ENCODE measurements at places on chromosomes 7 and 10. TPM values are rescaled to one million over a fixed set of nuclear protein-coding genes. Genes with fewer than 3 reads are reported as not detected.
A peak's percentile ranks its signal among the peaks of the same experiment; 100 is the strongest.

DNA sequence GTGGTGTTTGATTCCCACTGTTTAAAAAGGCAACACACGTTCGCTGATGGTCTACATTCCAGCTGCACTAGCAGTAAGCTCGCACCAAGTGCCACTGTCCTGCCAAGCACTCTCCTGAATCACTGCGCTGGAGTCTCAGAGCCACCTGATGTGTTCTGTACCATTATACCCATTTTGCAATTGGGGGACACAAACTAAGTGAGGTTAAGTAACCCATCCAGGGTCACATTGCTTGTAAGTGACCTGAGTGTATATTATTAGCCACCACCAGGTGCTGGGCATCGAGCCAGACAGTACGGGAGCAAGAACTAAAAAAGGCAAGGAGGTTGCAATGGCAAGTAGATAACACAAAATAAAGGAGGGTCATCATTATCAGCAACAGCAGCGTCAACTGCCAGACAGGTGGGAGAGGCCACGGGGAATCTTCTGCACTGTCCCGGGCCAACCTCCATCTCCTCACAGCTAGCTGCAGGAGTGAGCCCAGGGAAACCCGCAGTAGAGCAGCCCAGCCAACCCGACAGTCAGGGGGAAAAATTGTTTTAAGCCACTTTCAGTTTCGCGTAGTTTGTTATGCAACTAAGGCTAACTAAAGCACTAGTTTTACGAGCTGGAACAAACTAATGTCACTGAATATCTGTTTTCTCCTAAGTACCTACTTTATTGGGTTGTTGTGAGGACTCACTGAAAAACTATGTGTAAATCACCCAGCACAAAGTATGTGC, 712 bp upstream of the CPVL start:
- H3K4me3 ChIP-seq = peak overlapping the region; percentile 47
- no peak overlapping the region for H3K27ac ChIP-seq
- H3K36me3 ChIP-seq = no peaks in the 10 kb centered on the region
- H3K4me1 ChIP-seq = no peaks in the 10 kb centered on the region
- no peak for DNase-seq

- no peaks in the 10 kb centered on the region for H3K27me3 ChIP-seq
- DNase-seq = no peak
- H3K36me3 ChIP-seq = no peaks in the 10 kb centered on the region
These were observed 96.4 kb upstream of the CACNA2D1 start for GRCh38 chr7:82539969-82540368.

GRCh38 chr7:81161451-81162075, 242.7 kb upstream of the SEMA3C start:
- H3K27me3 ChIP-seq = no peaks in the 10 kb centered on the region
- DNase-seq = no peak
- H3K27ac ChIP-seq = no peak overlapping the region
- H3K36me3 ChIP-seq = no peaks in the 10 kb centered on the region
- no peak overlapping the region for H3K4me3 ChIP-seq

- no peak overlapping the region for H3K4me3 ChIP-seq
- H3K27me3 ChIP-seq = no peaks in the 10 kb centered on the region
- H3K27ac ChIP-seq = no peak overlapping the region
- H3K36me3 ChIP-seq = no peaks in the 10 kb centered on the region
- H3K4me1 ChIP-seq = no peaks in the 10 kb centered on the region
- no peak for DNase-seq
These were observed 112.7 kb upstream of the CTBP2 start for GRCh38 chr10:125273023-125273422.

- no peak overlapping the region for H3K27ac ChIP-seq
- no peak overlapping the region for H3K4me3 ChIP-seq
- H3K4me1 ChIP-seq = no peaks in the 10 kb centered on the region
- H3K36me3 ChIP-seq = no peaks in the 10 kb centered on the region
- no peaks in the 10 kb centered on the region for H3K27me3 ChIP-seq
These were observed 4.6 kb downstream of the CYP3A5 start for GRCh38 chr7:99674995-99675742.

GRCh38 chr10:62554632-62555199, 180.5 kb downstream of the ZNF365 start:
- H3K27me3 ChIP-seq = no peaks in the 10 kb centered on the region
- no peak for DNase-seq
- H3K27ac ChIP-seq = no peak overlapping the region
- H3K4me1 ChIP-seq = no peaks in the 10 kb centered on the region

DNA sequence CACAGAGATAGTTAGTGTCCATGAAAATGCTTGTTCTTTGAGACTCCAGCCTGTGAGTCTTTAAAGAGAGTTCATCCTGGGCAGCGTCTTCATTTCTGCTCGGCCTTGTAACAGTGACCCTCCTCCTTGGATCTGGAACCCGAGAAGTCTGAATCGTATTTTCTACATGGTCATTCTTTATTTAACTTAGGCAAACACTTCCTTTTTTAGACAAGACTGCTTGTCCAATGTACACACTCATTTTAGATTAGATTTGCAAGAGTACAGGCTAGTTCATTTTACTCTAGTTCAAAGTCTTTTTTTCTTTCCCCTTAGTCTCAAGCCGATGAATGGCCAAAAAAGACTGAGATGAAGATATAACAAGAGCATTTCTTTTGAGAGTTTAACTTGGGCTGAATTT, 133.5 kb downstream of the CHN2 start:
- H3K4me1 ChIP-seq = no peaks in the 10 kb centered on the region
- no peak for DNase-seq
- H3K4me3 ChIP-seq = no peak overlapping the region

- H3K27ac ChIP-seq = no peak overlapping the region
- no peaks in the 10 kb centered on the region for H3K4me1 ChIP-seq
- H3K36me3 ChIP-seq = no peaks in the 10 kb centered on the region
- no peak for DNase-seq
These were observed 199.0 kb upstream of the PRPS1L1 start for GRCh38 chr7:18226598-18226997.

DNA sequence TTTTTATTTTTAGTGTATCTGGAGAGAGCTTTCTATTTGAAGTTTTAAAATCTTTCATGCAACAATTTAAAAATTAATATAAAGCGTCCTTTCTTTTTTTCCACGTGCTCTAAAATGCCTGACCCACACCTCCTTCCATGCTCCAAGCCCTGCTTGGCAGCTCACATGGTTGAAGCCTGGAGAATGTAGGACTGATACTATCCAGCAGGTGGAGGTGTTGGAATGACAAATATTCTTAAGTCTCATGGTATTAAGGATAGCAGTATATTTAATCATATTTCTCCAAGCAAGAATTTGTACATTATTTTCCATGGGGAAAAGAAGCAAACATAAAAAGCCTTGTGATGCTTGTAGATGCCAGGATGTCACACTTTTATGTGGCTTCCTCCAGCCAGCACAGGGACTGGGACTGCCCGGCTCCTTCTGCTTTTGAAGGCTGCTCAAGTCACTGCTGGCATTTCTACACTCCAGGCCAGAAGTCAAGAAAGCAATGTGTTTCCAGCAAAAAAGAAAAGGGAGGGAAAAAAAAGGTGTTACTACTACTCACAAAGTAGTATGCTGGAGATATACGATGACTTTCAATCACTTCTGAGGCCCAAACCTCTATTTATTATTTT, 49.7 kb downstream of the BZW2 start:
- peak; percentile 36 for DNase-seq
- no peaks in the 10 kb centered on the region for H3K4me1 ChIP-seq
- no peak overlapping the region for H3K27ac ChIP-seq
- H3K27me3 ChIP-seq = no peaks in the 10 kb centered on the region
- H3K4me3 ChIP-seq = no peak overlapping the region

The ASL gene
- 33.1 TPM for total RNA-seq

The TSPAN15 gene
- 65.0 TPM for total RNA-seq

The GLCCI1 gene
- total RNA-seq = 18.4 TPM
